Vagina (tissue), 2 donors: ENCODE measurements at places on chromosomes 13 and 19.

- DNase-seq: no peak
These were observed 267.4 kb downstream of the ABCC4 start for GRCh38 chr13:95033890-95034289.

DNA sequence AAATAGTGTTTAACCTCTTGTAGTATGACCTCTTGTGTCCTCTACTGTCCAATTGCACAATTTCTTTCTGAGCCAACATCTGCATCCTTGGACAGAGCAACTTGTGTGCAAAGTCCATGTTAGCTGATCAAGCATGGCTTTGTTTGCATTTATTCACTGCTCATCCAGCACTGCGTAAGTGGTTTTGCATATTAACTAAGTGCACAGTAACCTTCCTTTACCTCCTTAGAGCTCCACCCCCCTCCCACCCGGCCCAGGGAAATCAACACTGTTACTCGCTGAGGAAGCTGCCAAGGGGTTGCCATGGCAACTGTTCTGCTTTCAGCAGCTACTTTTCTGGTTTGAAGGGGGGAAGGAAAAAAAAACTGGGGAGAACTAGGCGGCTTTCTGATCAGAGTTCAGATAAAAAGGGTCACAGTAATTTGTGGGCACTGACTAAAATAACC lies 153.5 kb upstream of the KLF12 start:
- DNase-seq: no peak

DNA sequence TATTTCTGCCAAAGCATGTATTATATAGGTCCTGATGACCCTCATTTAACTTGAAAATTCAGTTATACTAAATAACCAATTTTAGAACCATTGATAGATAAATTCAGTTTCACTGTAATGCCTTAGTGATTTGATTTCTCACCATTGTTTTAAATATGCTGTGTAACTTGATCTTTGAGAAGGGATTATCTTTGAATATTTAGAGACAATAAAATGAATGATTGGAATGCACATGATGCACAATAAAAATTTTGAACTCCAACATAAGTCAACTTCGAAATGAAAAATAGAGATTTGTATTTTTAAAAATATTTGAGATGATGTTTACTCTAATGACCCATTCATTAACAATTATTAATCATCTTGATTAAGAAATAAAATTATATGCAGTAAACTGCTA lies 654.5 kb downstream of the OLFM4 start:
- no peak for DNase-seq

GRCh38 chr13:32234914-32235313 lies 80.2 kb downstream of the ZAR1L start:
- no peak for DNase-seq

DNA sequence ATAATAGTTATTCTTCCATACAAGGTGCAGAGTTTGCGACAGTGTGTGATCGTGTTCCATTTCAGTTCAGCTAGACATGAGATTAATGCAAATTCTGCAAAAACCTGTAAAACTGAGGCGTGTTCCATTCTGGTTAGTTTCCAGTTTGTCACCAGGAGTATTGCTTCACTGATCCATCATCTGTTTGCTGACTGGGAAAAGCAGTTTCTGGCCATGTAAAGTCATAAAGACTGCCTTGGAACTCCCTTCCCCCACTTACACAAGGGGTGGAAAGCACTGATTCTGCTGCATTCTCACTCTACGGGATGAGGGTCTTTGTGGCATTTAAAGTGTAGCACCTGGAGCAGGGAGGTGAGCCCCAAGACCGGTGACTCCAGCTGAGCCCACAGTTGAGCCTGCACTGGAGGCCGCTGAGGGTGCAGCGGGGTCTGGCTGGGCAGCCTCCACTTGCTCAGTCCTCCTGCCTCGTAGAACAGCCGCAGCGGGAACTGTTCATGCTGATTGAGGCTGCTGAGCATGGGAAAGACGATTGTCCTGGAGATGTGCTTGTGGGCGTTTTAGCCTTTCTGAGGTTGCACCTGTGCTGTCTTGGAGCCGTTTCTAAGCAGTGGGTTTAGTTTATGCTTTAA lies 2.0 kb downstream of the ZNF57 start:
- no peak for DNase-seq

- no peak for DNase-seq
These were observed 42.3 kb downstream of the USPL1 start for GRCh38 chr13:30659980-30660379.

GRCh38 chr19:18160971-18161635 lies 8.1 kb downstream of the PIK3R2 start:
- no peak for DNase-seq

DNA sequence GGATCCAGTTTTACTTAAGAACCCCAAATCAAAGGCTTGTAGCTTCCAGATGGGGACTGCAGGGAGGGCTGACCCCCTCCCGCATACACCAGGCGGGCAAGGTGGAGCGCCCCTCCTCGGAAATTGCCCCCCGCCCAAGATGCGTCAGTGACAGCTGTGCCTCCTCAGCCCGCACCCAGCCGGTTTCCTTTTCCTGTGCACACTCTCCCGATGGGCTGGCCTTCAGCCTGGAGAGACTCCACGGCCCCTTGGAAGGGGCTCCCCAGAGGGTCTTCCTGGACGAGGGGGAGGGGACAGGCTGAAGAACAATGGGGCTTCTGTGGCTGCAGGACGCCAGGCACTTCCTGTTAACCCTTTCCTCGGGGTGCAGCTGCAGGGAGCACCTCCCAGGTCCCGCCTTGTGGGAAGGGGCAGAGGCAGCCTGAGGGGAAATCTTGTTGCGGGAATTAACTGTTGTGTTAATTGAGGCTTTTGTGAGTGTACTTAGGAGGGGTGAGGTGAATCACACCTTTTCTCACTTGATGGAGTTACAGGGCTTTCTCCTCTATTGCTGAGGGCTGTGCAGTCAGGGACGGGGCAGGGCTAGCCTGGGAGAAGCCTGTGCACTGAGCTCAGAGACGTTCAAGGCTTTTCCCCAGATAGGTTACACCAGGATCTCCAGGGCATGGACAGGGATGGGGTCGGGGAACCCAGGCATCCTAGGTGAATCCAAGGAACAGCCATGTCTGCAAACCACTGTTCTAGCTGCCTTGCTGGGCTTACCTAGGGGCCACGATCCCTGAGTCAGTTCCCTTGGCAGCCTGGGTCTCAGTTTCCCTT lies 14.3 kb downstream of the IER2 start:
- no peak for DNase-seq

DNA sequence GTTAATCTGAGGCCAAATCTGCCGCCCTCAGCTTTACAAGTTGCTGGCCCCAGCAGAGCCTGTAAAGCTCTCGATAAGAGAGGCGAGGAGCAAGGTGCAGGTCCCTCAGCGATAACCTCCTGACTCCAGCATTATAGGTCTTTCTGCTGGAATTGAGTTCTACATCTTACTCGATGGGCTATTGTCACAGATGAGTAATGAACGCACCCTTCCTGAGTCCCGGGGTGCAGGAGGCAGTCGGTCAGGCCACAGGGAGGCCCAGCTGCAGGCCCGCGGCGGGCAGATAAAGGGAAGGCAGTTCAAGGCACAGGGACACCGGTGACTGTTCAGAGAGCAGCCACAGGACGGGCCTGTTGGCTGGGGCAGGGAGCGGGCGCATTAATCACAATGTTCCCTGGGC lies 157.6 kb upstream of the OBI1 start:
- DNase-seq: no peak

- no peak for DNase-seq
These were observed 5.7 kb upstream of the CDC42EP5 start for GRCh38 chr19:54478677-54479266.

DNA sequence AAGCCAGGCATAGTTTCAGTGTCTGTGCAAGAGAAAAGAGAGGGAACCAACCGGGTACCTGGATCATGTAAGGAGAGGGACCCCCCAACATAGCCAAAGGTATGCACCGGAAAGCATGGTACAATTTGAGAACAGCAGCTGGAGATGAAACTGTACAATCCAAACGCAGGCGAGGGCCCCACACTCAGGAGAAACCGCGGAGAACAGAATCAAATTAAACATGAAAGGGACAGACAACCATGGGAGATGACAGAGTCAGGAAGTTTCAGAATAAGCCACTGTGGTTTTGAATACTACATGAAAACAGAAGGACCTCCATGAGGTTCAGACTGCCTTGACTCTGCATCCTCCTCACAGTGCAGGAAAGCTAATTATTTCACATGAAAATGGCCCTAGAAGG lies 62.9 kb upstream of the SPATA13 start:
- no peak for DNase-seq

DNA sequence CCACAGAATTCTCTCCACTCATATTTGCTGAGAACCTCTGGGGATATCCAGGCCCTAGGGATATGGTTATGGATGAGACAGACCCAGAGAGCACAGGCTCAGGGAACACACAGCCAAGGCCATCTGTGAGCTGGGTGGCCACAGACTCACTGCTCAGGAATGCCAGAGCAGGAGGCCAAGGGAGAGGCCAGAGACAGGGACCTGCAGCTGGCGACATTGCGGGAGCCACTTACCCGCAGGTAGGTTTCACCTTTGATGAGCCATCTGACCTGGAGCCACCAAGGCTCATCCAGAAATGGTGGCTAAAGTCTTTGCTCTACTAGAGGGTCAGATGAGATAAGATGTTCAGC lies 29.4 kb downstream of the CCNE1 start:
- no peak for DNase-seq

DNA sequence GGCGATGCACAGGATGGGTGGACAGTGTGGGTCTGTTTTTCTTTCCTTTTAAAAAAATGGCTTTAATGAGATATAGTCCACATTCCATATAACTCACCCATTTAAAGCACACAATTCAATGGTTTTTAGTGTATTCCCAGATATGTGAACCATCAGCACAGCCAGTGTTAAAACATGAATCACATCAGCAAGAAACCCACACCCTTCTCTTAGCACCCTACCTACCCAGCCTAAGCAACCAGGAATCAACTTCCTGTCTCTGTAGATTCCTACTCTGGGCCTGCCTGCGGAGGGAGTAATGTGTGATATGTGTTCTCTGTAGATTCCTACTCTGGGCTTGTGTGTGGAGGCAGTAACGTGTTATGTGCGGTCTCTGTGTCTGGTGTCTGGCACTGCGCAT lies 11.9 kb downstream of the TMEM255B start:
- no peak for DNase-seq

- DNase-seq: no peak
These were observed 582.6 kb downstream of the SLITRK6 start for GRCh38 chr13:85216576-85216975.

DNA sequence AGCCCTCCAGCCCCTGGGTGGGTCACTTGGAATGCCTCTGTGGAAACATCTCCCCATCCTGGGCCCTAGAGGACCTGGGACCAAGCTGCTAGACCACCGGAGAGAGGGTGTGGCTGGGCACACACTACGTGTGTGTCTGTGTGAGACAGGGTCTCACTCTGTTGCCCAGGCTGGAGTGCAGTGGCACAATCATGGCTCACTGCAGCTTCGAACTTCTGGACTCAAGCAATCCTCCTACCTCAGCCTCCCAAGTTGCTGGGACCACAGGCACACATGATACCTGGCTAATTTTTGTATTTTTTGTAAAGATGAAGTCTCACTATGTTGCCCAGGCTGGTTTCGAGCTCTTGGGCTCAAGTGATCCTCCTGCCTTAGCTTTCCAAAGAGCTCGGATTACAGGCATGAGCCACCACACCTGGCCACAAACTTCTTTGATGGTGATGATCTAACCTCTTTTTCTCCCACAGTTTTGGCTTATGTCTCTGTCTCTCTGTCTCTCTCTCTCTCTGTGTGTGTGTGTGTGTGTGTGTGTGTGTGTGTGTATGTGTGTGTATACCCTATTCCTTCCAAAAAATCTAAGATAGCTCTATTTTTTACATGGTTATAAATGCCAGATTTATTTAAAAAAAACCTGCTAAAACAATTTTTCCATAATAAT lies 32.1 kb upstream of the SLC7A9 start:
- no peak for DNase-seq

- DNase-seq: no peak
These were observed 608.3 kb downstream of the PCDH17 start for GRCh38 chr13:58239774-58240268.

GRCh38 chr13:28531077-28531844 lies 36.3 kb upstream of the FLT1 start:
- no peak for DNase-seq

- no peak for DNase-seq
These were observed 20.0 kb downstream of the SETDB2 start for GRCh38 chr13:49464085-49464484.

DNA sequence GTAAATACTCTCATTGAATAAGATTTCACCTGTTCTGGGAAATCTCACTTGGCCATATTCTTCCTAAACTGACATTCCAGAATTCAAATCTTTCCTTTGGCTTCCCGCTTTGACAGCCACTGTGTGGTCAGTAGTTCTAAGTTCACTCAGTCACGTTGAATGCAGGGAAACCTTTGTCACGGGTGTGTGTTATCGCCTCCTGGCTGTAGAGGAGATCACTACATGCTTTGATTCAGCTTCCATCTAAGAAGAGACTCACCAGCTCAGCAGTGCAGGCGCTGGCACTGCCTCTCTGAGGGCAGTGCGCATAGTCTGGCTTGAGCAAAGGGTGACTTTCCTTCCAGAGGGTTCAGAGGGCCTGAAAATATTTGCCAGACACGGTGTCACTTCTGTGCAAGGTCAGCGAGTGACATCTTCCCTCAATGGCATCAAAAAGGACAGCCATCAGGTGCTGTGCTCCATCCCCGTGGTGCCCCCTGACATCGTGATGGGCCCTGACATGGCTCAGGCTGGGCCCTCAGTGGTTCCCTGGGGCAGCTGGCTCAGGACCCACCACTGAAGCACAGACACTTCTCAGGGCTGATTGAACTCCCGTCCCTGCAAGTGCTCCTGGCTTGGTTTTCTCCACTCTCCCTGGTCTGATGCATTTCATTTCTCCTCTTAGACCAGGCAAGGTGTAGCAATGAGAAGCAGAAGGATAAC lies 635.4 kb upstream of the ARGLU1 start:
- no peak for DNase-seq

DNA sequence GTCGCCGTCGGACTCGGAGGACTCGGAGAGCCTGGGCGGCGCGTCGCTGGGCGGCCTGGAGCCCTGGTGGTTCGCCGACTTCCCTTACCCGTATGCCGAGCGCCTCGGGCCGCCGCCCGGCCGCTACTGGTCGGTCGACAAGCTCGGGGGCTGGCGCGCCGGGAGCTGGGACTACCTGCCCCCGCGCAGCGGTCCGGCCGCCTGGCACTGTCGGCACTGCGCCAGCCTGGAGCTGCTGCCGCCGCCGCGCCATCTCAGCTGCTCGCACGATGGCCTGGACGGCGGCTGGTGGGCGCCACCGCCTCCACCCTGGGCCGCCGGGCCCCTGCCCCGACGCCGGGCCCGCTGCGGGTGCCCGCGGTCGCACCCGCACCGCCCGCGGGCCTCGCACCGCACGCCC lies 2.5 kb upstream of the GRWD1 start:
- no peak for DNase-seq

GRCh38 chr13:75102001-75102716 lies 379.8 kb downstream of the TBC1D4 start:
- DNase-seq: no peak
